Activated CD4-positive, alpha-beta T cell treated with anti-CD3 and anti-CD28 coated beads, Interleukin-2, amount 10 ng/mL, durations not matched to agents 24 days and 14 days (primary cell): ENCODE measurements at places on chromosomes 2 and 18. TPM values are rescaled to one million over a fixed set of nuclear protein-coding genes. Genes with fewer than 3 reads are reported as not detected.

DNA sequence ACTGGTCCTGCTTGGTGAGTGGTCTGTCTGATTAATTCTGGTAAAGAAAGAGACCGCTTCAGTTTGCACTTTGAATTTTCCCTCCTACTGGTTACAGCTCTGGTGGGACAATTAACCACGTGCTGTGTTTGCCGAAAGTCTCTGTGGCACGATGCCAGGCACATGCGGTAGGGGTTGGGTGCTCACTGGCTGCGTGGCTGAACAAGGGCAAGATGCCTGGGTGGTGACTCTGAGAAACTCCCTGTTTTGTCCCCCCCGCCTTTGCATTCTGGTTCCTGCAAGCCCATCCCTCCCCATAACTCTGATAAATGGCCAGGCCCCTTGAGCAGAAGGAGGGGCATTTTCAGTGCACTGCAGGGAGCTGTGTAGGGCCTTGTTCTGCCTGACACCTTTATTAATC lies 206.1 kb downstream of the TFCP2L1 start:
- no peak for DNase-seq
- H3K36me3 ChIP-seq = no peaks in the 10 kb centered on the region
- H3K27ac ChIP-seq = no peak overlapping the region
- H3K4me1 ChIP-seq = peaks cover 2% of the 10 kb centered on the region

SERPINB11 gene
- not detected in 2 replicates for total RNA-seq

KRTCAP3 gene
- total RNA-seq = 4.6 and 5.2 TPM in 2 replicates

DNA sequence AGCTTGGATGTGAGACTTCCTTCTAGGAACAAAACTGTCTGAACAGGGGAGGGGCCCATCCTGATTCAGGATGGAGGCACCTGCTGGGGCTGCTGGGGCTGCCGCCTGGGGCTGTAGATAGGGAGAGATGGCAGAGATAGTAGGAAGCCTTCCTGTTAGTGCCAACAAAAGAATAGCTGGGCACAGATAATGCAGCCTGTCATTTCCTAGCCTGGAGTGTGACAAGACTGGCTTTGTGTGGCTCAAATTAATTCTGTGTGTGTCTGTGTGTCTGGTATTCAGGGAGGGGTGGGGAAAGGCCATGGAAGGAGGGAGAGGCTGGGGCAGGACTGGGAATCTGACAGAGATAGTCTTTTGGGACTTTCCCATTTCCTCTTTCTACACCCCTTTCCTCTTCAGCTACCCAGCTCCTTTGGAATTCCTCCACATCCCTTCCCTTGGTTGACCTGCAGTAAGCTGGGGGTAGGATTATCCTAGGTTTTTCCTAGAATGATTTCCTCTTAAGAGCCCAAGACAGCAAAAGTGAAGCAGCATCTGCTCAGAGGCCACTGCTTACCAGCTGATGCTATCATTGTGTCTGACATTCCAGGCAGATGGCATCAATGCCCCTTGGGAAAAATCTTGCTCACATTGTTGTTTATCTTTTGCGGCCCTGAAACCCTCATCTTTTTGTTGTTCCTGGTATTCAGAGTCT lies 144.9 kb upstream of the LHCGR start:
- no peak overlapping the region for H3K4me3 ChIP-seq
- H3K27ac ChIP-seq = no peak overlapping the region
- DNase-seq = no peak
- H3K36me3 ChIP-seq = no peaks in the 10 kb centered on the region
- no peaks in the 10 kb centered on the region for H3K27me3 ChIP-seq

CMPK2 gene
- total RNA-seq = 6.4 and 6.9 TPM in 2 replicates

IL1R2 gene
- 1.5 and 1.6 TPM in 2 replicates for total RNA-seq

GRCh38 chr2:167157523-167157922 lies 269.2 kb downstream of the XIRP2 start:
- H3K4me3 ChIP-seq = no peak overlapping the region
- no peaks in the 10 kb centered on the region for H3K4me1 ChIP-seq
- no peak overlapping the region for H3K27ac ChIP-seq

GRCh38 chr2:64945973-64946768 lies 43.0 kb upstream of the SLC1A4 start:
- peaks cover 59% of the 10 kb centered on the region for H3K4me1 ChIP-seq
- peak overlapping the region; percentile 82 for H3K4me3 ChIP-seq
- H3K36me3 ChIP-seq = peaks cover 2% of the 10 kb centered on the region
- DNase-seq = peak; percentile 92
- H3K27me3 ChIP-seq = no peaks in the 10 kb centered on the region
- H3K27ac ChIP-seq = peak overlapping the region; percentile 97

EGR4 gene
- 1.2 and 1.5 TPM in 2 replicates for total RNA-seq

DNA sequence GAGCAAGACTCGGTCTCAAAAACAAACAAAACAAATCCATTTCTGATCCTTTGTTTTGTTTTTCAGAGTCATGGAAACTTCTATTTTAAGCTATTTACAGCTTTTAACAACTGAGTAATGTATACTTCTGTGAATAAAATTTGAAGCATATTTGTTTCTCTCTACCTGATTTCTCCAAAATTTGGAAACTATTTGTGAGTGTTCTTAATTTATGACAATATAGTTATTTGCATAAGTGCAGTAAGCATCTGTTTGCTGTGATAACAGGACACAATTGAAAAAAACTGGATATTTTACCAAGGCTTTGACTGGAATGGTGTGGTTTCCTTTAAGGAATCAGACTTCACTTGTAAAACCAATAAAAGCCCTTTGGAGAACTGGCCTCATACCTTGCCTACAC lies 53.3 kb upstream of the GULP1 start:
- no peak overlapping the region for H3K27ac ChIP-seq
- H3K4me1 ChIP-seq = no peaks in the 10 kb centered on the region
- no peak for DNase-seq
- H3K36me3 ChIP-seq = no peaks in the 10 kb centered on the region
- H3K4me3 ChIP-seq = no peak overlapping the region
- H3K27me3 ChIP-seq = no peaks in the 10 kb centered on the region

GRCh38 chr2:42793334-42794270 lies 1.2 kb upstream of the HAAO start:
- peaks cover 26% of the 10 kb centered on the region for H3K4me1 ChIP-seq
- peaks cover 49% of the 10 kb centered on the region for H3K27me3 ChIP-seq
- peak overlapping the region; percentile 43 for H3K4me3 ChIP-seq
- DNase-seq = no peak
- peak overlapping the region; percentile 14 for H3K27ac ChIP-seq

GRCh38 chr2:120257522-120257921 lies 4.9 kb downstream of the RALB start:
- no peaks in the 10 kb centered on the region for H3K27me3 ChIP-seq
- peaks cover 48% of the 10 kb centered on the region for H3K4me1 ChIP-seq
- peaks cover 56% of the 10 kb centered on the region for H3K36me3 ChIP-seq
- H3K27ac ChIP-seq = no peak overlapping the region

KIAA1328 gene
- total RNA-seq = 7.3 and 7.6 TPM in 2 replicates

DNA sequence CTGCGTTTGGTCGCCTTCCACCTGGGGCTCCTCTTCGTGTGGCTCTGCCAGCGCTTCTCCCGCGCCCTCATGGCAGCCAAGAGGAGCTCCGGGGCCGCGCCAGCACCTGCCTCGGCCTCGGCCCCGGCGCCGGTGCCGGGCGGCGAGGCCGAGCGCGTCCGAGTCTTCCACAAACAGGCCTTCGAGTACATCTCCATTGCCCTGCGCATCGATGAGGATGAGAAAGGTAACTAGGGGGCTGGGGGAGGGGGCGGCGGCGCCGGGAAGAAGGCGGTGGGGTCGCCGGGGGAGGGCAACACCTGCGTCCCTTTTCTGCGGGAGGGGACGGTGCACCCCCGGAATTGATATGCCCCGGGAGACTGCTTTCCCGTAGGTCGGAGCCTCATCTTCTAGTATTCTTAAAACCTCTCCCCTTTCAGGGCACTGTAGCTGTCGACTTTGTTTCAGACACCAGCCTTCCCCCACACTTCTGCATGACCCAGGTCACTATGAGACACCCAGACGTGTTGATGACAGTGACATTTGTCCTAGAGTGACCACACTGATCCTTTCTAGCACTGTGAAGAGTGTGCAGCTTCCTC lies 755 bp downstream of the SPAST start:
- H3K4me3 ChIP-seq = peak overlapping the region; percentile 97
- H3K36me3 ChIP-seq = peaks cover 8% of the 10 kb centered on the region
- H3K27me3 ChIP-seq = peaks cover 2% of the 10 kb centered on the region
- DNase-seq = peak; percentile 78
- H3K4me1 ChIP-seq = peaks cover 21% of the 10 kb centered on the region

DNA sequence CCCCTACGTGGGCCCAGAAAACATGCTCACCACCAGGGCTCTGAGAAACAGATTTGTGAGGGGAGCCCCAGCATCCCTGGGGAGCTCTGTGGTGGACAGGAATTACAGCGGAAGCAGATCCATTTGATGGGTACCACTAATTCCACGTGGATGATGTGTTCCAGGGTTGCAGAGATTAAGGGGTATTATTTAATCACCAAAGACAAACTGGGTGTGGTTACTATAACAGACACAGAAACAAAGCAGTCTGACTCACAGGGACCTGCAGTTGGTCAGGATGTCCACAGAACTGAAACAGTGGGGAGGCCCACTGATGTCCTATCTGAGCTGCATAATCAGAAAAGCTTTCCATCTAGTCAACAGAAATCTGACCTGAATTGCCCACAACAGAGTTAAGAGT lies 65.8 kb downstream of the PSMG2 start:
- no peak overlapping the region for H3K27ac ChIP-seq
- no peak for DNase-seq
- H3K36me3 ChIP-seq = peaks cover 6% of the 10 kb centered on the region
- no peaks in the 10 kb centered on the region for H3K27me3 ChIP-seq
- peaks cover 7% of the 10 kb centered on the region for H3K4me1 ChIP-seq
- H3K4me3 ChIP-seq = no peak overlapping the region

- DNase-seq = no peak
- no peak overlapping the region for H3K27ac ChIP-seq
- no peaks in the 10 kb centered on the region for H3K4me1 ChIP-seq
- H3K27me3 ChIP-seq = peaks cover 8% of the 10 kb centered on the region
These were observed 67.6 kb downstream of the SOWAHC start for GRCh38 chr2:109681633-109682380.

GRCh38 chr2:233486778-233487552 lies 79.6 kb downstream of the USP40 start:
- H3K27me3 ChIP-seq = no peaks in the 10 kb centered on the region
- H3K4me3 ChIP-seq = no peak overlapping the region
- H3K4me1 ChIP-seq = no peaks in the 10 kb centered on the region
- DNase-seq = no peak

DNA sequence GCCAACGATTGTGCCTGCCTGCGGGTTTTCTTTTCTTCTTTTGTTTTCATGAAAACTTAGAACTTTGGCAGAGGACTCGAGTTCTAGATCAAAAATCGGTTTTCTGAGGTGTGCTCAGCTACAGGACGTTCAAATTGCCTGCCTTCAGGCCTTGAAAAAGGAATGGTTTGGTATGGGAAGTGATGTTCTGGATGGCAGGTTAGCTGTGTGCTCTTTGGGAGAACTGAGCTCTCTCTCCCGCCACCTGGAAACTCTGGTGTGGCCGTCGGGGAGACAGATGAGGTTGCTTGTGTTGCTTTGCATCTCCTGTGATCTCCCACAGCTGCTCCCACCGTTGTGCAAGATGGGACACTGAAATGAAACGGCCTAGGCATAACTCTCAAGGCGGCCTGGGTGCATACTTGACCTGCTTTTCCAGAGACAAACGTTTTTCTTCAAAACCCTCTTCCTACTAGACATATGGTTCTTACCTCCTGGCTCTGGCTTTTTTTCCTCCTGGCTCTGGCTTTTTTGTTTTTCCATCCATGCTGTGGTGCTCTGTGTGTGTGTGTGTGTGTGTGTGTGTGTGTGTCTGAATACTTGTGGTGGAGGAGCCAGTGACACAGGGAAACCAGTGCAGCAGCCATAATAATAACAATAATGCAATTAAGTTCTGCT lies 2.0 kb downstream of the FMNL2 start:
- peak overlapping the region; percentile 72 for H3K27ac ChIP-seq
- H3K4me1 ChIP-seq = peaks cover 11% of the 10 kb centered on the region
- no peaks in the 10 kb centered on the region for H3K36me3 ChIP-seq

ATG16L1 gene
- total RNA-seq = 36.7 and 37.9 TPM in 2 replicates

GRCh38 chr2:72718876-72719275 lies 107.0 kb downstream of the EXOC6B start:
- peaks cover 2% of the 10 kb centered on the region for H3K4me1 ChIP-seq
- DNase-seq = no peak
- H3K27ac ChIP-seq = no peak overlapping the region
- no peak overlapping the region for H3K4me3 ChIP-seq
- H3K36me3 ChIP-seq = no peaks in the 10 kb centered on the region

GRCh38 chr2:225108805-225109204 lies 66.5 kb upstream of the DOCK10 start:
- H3K27me3 ChIP-seq = peaks cover 7% of the 10 kb centered on the region
- no peak for DNase-seq
- H3K4me3 ChIP-seq = no peak overlapping the region
- no peaks in the 10 kb centered on the region for H3K4me1 ChIP-seq

- H3K27me3 ChIP-seq = no peaks in the 10 kb centered on the region
- H3K36me3 ChIP-seq = peaks cover 74% of the 10 kb centered on the region
- peak overlapping the region; percentile 94 for H3K27ac ChIP-seq
- no peak for DNase-seq
These were observed 3.6 kb downstream of the ARID5A start for GRCh38 chr2:96540136-96540535.

RGPD4 gene
- total RNA-seq = not detected in 2 replicates

DNA sequence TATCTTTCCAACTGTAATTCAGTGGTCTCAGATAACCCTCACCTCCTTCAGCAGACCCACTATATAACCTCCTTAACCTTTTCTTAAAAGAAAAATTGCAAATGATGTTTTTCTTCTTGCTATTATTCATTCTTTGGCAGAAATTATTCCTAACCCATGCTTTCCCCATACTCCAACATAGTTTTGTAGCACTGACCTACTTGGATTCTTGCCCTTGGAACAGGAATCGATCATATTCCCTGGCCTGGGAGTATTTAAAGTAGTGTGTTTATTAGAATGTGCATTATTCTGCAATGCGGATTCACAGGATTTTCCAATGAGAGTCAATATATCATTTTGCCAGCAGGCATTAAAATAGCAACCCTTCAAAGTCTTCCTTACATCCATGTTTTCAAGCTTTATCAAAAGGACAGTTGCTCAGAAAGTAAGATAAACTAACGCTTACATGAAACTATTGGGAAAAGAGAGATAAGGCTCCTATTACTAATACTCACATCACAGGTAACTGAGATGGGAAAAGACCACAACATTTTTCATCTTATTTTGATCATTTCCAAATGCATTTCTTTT lies 37.4 kb downstream of the CHN1 start:
- H3K27me3 ChIP-seq = peaks cover 7% of the 10 kb centered on the region
- no peaks in the 10 kb centered on the region for H3K36me3 ChIP-seq
- H3K4me3 ChIP-seq = no peak overlapping the region

MOGAT1 gene
- not detected in 2 replicates for total RNA-seq

DNA sequence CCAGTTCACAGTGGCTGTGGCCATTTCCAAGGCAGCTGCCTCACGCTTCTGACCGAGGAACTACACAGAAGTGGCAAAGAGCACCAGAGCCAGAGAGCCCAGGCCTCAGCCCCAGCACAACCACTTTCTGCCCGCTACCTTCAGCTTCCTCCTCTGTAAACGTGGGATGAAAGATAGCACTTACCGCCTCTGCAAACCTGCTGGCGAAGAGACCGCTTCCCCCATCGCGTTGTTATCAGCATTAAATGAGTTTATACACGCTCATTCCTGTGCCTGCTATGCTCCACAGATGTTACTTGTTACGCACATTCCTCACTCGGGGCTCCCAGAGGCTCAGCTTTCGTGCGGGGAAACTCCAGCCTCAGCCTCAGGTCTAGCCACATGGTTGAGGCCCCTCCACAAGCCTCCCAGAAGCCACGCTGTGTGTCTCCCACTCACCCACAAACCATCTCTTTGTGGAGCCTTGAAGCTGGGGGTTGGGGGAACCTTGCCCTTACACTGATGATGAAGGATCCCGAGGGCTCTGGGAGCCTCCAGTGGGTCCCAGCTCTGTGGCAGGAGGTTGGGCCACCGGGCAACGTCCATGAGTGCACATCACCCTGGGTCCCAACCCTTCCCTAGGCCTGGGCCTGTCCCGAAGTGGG lies 63.3 kb upstream of the SMAD7 start:
- DNase-seq = no peak
- no peak overlapping the region for H3K27ac ChIP-seq
- H3K4me3 ChIP-seq = no peak overlapping the region
